ENCODE measurements at places on chromosomes 1 and 21. TPM values are rescaled to one million over a fixed set of nuclear protein-coding genes. Genes with fewer than 3 reads are reported as not detected.

DNA sequence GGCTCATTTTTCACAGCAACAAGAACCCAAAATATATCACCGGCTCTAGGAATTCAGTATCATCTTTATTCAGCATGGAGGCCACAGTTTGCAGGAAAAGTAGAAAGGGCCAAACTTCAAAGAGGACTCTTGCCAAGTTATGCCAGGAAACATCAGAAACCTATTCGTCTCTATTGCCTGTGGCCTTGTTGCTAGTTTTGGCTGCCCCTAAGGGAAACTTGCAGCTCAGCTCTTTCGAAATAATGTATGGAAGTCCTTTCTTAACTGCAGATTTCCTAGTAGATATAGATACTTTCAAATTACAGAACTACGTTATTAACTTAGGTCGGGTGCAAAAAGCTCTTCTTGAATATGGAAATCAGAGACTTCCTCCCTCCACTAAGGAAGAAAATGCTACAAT is 4.2 kb upstream of the NENF start:
- DNase-seq = no peak

The PTGFR gene
- 2.0 TPM for polyA plus RNA-seq

The UTS2 gene
- 0.06 TPM for polyA plus RNA-seq

The DYNLT5 gene
- polyA plus RNA-seq = 0.71 TPM

- no peak for DNase-seq
Measured at GRCh38 chr1:118317842-118318614, 133.0 kb upstream of the SPAG17 start.

GRCh38 chr1:29326123-29326522 is 89.8 kb downstream of the PTPRU start:
- no peak for DNase-seq

- no peak for DNase-seq
Measured at GRCh38 chr1:197472141-197472540, 204.1 kb downstream of the CRB1 start.

The KCNJ15 gene
- polyA plus RNA-seq = 0.07 TPM

GRCh38 chr1:164647211-164647610 is 88.2 kb downstream of the PBX1 start:
- no peak for DNase-seq

DNA sequence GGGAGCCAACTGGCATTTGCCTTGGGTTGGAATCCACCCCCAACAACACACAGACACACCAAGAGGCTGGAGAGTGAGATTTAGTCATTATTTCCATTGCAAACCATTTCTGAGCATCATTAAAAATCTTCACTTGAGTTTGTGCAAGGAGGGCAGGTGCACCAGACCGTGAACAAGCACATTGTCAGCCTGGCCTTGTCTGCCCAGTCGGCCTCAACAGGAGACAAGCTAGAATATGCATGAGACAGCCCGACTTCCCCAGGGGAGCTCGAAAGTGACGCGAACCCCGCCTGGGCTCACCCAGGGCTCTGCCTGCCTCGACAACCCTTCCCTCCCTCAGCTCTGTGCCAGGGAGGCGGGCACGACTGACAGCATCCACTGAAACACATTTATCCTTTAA is 15.4 kb upstream of the GUCA2B start:
- DNase-seq = no peak

DNA sequence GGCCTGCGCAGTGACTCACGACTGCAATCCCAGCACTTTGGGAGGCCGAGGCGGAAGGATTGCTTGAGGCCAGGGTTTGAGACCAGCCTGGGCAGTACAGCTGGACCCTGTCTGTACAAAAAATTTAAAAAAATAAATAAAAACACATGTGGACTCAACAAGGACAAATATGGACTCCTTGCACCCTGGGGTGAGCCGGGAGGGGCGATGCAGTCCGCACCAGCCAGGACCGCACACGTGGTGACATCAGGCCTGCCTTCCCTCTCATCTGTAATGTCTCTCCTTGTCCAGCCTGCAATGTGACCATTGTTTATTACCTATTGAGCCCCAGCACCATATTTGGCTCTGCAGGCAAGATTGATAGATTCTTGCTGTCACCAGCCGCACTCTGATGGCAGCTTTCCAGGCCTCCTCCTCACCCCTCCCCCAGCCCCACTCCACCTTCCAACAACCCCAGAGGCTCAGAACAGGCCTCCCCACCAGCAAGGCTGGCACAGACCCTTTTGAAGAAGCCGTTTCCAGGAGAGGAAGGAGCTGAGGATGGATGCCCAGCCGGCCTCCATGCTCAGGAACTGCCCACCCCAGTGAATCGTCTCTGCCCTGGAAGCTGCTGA is 55.2 kb downstream of the IRF2BP2 start:
- no peak for DNase-seq

The KRTAP7-1 gene
- polyA plus RNA-seq = not detected

GRCh38 chr1:24138476-24139221 is 4.3 kb downstream of the IL22RA1 start:
- DNase-seq = no peak

The KLHDC7A gene
- not detected for polyA plus RNA-seq
